Stimulated activated CD4-positive, alpha-beta T cell treated with anti-CD3 and anti-CD28 coated beads, Interleukin-1b, Interleukin-23, amount 100 ng/mL, for 1 hour (primary cell): ENCODE measurements at places on chromosomes 1 and 21.

GRCh38 chr1:88774151-88774556 lies 90.1 kb downstream of the PKN2 start:
- no peak for DNase-seq

DNA sequence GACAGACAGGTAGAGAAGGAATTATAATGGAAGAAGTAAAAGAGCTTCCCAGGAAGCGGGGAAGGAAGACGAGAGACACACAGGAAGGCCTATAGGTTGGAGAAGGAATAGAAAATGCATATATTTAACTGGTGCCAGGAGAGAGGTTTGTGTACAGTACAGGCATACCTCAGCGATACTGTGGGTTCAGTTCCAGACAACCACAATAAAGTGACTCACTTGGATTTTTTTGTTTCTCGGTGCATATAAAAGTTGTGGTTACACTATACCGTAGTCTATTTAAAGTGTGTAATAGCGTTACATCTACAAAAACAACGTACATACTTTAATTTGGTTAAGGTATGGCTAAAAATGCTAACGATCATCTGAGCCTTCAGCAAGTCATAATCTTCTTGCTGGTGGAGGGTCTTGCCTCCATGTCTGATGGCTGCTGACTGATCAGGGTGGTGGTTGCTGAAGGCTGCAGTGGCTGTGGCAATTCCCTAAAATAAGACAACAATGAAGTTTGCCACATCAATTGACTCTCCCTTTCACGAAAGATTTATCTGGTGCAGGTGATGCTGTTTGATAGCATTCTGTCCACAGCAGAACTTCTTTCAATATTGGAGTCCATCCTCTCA lies 16.0 kb downstream of the YARS1 start:
- no peak for DNase-seq

GRCh38 chr1:83102630-83103071 lies 896.3 kb downstream of the TTLL7 start:
- no peak for DNase-seq

DNA sequence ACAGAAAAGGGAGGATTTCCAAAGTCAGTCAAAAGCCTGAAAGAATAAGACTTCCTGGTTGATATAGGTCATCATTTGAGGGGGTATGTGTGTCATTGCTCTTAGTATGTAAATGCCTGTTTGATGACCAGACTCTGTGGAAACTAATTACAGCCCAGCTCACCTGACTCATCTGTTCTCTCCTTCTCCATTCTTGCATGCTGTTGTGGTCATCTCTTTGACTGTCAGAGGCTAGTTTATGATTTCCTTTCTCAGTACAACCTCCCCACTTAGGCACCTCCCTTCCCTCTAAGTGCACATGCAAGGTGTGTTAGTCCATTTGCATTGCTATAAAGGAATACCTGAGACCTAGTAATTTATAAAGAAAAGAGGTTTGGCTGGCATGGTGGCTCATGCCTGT lies 2.4 kb upstream of the C1orf116 start:
- no peak for DNase-seq

DNA sequence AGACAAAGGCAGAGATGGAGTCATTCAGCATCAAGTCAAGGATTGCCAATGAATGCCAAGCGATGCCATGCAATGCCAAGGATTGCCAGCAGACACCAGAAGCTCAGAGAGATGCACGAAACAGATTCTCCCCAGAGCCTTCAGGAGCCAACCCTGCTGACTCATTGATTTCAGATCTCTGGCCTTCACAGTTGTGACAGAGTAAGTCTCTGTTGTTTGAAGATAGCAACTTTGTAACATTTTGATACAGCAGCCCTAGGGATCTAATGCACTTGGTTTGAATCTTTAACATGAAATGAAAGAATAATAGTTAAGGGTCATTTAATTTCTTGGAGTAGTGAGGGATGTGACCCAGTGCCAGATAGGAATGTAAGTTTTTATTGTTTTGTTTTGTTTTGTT lies 287.4 kb upstream of the RUNX1 start:
- no peak for DNase-seq

- DNase-seq: no peak
Measured at GRCh38 chr1:24540051-24540905, 15.6 kb upstream of the NCMAP start.

DNA sequence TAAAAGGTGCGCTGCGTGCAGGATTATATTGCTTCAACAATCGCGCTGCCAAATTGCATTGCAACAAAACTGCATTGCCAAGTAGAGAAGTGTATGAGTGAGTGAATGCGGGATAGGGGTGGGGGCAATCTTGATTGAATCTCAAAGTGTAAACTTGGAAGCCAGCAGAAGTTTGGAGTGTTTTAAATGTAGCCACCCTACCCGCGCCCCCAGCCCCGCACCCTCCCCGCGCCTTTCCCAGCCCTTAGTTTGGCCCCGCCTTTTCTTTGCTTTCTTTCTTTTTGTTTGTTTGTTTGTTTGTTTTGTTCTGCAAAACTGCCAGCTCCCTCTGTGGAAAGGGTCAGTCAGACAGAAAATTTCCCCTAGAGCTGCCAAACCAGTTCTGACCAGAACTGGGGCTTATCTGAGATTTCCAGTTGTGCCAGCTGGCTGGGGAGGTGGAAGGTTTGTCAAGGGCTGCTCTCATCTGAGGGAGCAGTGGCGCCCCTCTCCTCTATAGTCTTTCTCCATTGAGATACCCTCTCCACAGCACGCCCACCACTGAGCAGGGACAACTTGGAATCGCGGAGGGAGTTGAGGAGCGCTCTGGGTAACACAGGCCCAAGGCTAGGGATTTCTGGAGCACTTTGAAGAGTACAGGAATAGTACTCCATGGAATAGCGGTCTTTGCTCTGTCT lies 666 bp upstream of the BEND5 start:
- DNase-seq: no peak

GRCh38 chr1:45329445-45329844 lies 2.8 kb downstream of the HPDL start:
- no peak for DNase-seq

DNA sequence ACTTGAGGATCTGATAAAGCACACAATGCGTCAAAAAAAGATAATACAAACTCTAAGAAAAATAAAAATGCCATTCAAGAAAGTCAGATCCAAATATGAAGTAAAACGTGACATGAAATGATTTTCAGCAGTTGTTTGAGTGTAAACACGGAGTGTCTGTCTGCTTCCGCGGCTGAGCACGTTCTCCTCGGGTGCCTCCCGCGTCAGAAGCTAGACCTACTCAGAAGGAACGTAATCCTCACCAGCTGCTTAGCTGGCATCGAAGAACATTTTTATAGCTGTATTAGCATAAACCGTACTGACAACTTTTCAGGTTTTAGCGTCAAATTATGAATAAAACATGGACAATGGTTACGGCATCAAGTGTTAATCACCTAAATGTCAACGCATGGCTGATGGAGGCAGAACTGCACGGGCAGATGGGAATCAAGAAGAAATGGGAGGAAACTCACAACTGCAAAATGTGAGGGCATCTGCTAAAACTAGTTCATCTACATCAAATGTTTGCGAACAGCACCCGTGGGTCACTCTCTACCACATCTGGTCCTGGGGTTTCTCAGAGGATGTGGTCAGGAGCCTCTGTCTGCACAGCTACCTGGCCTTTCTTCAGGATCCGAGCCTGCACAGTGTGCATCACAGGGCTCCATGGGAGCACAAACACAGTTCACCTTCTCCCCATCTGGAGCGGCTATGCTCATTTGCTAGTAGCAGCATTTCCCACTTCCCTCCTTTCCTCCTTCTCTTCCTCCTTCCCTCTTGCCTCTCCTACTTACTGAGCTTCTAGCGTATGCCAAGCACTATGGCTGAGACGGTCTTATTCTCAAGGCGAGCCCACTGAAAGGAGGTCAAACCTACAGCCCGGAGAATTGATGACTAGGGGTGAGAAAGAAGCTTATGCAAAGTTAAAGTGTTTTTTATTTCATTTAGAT lies 40.0 kb downstream of the RCAN1 start:
- DNase-seq: no peak

GRCh38 chr1:10626791-10627410 lies 152.2 kb downstream of the PEX14 start:
- DNase-seq: no peak

- DNase-seq: no peak
Measured at GRCh38 chr1:183989078-183989577, 48.4 kb downstream of the COLGALT2 start.

GRCh38 chr1:180947901-180948640 lies 35.4 kb downstream of the KIAA1614 start:
- no peak for DNase-seq

- no peak for DNase-seq
Measured at GRCh38 chr1:1013922-1014648, 788 bp downstream of the ISG15 start.

- no peak for DNase-seq
Measured at GRCh38 chr1:213685992-213686582, 301.7 kb upstream of the PROX1 start.

GRCh38 chr1:23613191-23614031 lies 54.1 kb upstream of the ID3 start:
- no peak for DNase-seq

GRCh38 chr1:53295726-53296116 lies 32.1 kb downstream of the LRP8 start:
- no peak for DNase-seq

GRCh38 chr1:110555807-110556470 lies 37.0 kb upstream of the KCNA10 start:
- no peak for DNase-seq

DNA sequence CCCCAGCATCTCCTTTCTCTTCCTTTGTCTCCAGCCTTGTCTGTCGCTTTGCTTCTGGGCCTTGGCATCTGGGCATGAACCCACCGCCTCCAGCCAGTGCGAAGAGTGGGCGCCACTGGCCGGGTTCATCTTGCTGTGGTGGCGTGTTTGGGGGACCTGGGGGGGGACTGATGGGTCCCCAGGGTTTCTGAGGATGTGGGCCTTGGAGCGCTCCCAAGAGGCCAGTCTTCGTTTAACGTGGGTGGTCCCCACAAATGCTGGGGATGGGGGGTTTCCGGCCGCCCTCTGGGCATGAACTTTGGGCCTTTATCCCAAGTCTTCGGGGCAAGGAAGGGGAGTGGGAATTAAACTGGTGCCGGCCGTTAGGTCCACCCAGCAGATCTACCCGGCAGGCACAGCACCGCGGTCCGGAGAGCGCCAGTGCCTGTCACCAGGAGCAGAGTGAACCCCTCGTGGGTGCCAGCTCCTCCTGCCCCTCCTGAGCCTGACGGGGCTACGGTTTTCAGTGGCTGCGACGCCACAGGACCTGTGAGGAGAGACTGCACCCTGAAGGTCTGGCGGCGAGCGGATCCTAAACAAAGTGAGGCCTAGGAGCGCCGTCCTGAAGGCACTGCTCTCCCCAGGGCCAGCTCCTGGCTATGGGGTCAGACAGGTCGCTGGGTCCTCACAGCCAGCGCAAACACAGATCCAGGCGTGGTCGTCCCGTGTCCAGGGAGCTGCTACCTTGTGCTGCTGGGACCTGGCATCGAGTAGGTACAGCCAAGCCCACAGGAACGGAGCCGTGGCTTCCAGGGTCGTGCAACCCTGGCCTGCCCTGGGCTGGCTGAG lies 12.1 kb upstream of the C1orf174 start:
- no peak for DNase-seq

DNA sequence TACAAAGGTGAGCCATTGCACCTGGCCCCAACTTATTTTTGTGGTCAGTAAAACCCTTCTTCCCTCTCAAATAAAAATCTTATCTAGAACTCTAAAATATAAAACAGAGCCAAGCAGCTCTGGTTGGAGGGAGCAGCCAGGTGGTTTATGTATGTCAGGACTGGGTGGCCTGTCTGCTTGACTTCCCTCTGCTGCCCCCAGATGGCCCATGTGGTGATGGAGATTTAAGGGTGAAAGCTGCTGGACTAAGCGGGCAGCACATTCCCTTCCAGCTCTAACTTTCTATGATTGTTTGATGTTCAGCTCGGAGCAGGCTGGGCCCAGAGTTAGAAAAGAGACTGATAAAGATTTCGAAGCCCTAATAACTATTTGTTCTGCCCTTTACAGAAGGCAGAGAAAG lies 11.9 kb upstream of the PAQR6 start:
- DNase-seq: no peak

GRCh38 chr1:208036106-208036808 lies 125.3 kb upstream of the CD34 start:
- DNase-seq: no peak

DNA sequence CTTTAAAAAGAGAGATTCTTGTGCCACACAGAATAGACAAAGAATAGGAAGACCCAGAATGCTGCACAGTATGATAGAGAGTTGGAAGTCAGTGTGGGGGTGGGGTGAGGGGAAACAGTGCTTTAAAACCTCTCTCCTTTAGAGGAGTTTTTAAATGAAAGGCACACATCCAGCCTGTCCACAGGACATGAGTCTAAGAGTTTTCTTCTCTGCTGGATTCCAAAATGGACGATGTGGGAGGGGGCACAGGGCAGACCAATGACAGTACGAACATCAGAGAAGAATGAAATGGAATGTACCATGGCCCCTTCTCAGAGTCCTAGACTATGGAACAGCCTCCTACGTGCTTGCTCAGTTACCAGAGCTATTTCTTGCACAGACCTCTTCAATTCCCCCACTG lies 458.2 kb upstream of the DAB1 start:
- no peak for DNase-seq

DNA sequence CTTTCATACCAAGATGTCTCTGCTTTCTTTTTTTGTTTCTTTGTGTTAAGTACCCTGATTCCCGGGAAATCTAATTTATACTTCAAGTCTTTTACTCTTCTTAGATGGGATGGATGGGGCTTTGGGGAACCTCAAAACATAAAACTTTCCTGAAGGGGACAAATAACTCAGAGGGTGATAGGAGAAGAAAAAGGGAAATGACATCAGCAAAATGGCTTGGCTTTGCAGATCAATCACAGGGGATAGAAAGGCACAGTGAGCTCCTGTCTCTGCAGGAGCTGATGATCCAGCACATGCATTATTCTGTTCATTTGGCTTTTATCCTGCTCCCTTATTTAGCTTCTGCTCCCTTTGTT lies 1.4 kb upstream of the CA14 start:
- no peak for DNase-seq

DNA sequence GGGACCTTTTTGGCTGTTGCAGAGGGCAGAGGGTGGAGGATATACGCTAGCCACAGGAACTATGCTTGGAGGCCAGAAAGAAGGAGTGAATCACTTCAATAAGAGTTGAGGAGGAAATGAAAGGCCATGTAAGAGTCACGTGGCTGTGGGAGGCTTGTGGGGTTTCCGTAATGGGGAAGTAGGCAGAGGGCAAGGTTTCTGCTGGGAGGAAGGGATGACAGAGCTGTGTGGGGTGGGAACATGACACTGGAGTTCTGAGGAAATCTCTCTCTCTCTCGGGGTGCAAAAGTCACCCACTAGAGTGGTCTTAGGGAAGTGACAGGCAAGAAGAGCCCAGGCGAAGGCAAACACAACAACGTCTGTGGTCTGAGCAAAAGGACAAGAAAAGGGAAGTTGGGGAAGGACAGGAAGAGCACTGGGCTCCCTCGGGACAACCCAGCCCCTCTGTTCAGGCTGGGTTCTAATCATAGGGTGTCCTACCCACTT lies 3.9 kb upstream of the CD1C start:
- DNase-seq: no peak
